ENCODE measurements at places on chromosomes 5 and 9.

DNA sequence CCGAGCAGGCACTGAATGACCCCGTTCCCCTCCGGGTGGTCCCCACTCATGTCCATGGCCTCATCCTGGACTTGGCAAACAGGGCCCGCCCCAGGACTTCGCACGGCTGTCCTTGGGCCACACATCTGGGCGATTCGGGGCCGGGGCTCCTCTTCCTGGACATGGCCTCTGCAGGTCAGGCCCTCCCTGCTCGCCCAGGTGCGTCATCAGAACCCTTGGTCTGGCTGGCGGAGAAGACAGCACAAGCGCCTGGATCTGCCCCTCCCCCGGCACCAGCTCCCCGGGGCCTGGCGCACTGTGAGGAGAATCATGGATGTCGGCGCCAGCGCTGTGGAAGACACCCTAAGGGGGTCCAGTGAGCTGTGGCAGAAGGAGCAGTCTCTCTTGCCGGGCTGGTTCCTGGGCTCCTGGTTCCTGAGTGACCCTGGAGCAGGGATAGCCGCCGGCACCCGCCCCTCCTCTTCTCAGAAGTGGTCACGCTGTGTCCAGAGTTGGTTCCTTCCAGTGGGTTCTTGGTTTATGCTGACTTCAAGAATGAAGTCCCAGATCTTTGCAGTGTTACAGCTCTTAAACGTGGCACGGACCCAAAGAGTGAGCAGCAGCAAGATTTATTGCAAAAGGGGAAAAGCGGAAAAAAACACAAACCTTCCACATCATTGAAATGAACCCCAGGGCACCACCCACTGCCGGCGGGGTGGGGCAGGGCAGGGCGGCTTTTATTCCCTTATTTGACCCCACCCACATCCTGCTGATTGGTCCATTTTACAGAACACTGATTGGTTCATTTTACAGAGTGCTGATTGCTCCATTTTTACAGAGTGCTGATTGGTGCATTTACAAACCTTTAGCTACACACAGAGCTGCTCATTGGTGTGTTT is 25.9 kb upstream of the SLC12A7 start:
- no peak for DNase-seq

GRCh38 chr5:83342465-83342864 is 129.1 kb upstream of the VCAN start:
- DNase-seq: no peak

- no peak for DNase-seq
Observed at GRCh38 chr5:74372051-74372450, 268.5 kb downstream of the ENC1 start.

GRCh38 chr5:149732324-149733128 is 2.4 kb downstream of the PPARGC1B start:
- no peak for DNase-seq

DNA sequence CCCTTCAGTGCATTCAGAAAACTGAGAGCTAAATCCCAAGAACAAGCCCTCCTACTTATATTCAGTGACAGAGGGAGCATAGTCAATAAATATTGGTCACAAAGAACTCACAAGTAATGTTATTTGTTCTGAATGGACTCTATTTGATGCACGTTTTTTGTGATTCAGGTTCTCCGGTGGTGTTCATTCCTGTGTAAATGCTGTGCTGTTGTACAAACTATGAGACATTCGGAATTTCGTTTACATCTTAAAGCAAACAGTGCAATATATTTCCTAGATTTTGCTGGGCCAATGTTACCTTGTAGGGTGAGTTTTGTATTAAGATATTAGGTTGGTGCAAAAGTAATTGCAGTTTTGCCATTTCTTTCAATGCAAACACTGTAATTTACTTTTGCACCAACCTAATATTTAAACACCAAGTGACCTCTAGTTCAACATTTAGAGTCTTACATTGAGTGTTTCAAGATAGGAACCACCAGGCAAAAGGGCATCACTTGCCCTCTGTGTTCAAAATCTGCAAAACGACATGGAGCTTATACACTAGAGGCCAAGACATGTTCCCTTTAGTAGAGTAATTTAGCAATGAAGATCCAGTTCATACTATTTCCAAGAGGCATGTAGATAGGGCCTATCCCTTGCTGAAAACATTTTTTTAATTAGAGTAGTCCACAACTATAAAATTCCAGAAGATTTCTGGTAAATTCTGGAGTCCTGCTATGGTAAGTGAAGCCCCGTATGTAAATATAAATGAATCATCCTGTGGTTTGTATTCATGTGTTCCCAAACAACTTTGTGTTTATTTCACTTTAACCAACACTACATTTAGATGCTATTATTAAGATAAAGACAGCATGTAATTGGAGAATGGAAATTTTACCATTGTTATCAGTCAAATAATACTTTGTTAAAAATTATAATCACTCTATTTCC is 444.0 kb upstream of the PTGER4 start:
- no peak for DNase-seq

DNA sequence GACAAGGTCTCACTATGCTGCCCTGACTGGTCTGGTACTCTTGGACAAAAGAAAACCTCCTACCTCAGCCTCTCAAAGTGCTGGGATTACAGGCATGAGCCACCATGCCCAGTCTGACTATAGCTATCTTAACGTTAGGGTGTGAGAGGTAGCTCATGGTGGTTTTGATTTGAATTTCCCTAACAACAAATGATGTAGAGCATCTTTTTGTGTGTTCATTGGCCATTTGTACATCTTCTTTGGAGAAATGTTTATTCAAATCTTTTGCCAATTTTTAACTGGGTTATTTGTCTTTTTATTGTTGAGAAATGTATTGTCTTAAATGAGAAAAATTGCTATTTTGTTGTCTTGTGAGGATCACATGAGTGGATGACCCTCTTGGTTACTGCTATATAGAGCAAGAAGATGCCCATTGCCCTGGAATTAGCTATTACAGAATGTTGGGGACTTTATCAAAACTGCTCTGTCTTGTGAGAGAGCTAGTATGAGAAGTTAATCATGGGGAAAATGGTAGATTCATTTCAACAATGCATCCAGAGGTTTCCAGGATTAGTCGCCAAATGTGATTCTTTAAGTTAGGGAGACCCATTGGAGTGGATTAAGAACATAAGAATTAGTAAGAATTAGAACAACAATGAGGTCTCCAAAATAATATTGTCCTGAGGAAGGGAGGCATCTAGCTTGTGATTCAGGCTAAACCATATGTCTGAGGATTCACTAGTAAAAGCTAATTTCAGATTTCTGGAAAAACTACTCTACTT is 124.3 kb upstream of the MOCS2 start:
- DNase-seq: no peak

DNA sequence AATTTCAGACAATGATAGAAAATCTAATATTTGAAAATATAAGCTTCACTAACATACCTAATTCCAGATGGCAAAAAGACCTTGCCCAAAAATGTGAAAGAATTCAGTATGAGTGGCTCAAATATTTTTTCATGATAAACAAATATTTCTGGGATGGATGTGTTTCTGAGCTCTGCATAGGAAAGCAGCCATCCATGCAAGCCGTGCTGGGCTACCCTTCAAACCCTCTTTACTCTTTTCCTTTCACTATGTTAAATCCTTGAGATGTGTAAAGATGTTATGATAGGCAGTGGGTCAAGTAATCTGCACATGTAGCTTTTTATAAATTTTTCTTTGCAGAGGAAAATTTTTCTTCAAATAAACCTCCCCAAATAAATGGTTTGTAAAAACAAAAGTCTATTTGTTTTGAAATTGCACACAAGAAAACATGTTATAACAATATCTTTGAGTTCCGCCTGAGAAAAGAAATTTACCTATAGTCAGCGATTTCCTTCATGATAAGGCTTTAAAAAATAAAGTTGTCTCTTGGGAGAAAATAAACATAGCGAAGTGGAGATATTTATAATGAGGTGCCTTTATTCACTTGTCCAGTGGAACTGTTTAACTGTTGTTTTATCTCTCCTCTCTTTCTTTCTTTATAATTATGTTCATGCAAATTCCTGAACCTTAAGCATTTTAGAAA is 154.3 kb upstream of the PITX1 start:
- DNase-seq: no peak

- no peak for DNase-seq
Observed at GRCh38 chr9:114005371-114006154, 72.5 kb downstream of the AMBP start.
